Activated B cell treated with CpG ODN at 0.5 μM for 24 hours (primary cell): ENCODE measurements at places on chromosomes 3 and 15. TPM values are rescaled to one million over a fixed set of nuclear protein-coding genes. Genes with fewer than 3 reads are reported as not detected.

DNA sequence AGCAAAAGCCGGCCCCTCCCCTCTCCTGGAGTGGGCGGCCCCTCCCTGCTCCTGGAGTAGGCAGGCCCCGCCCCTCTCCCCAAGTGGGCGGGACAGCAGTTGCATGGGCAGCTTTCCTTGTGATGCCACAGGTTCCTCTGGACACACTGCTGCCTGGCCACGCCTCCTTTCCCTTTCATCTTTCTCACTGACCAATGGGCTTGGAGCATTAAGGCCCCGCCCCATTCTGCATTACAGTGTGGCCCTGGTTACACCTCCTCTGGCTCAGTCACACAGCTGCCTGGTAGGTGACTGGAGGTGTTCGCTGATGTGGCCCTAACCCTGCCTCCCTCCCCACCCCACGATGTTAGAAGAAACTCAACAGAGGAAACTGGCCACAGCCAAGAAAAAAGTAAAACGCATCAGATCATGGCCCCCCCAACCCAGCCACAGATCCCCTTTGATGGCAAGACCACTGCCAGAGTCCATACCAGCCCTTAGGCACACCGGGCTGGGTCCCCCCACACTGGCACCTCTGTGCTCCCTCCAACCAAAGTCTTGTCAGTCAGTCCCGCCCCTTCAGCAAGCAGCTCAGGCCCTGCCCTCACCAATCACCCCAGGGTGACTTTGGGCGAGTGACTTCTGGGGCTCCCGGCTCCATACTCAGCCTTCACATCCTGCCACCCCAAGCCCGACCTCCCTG, 84.3 kb downstream of the ADAMTS7 start:
- H3K27me3 ChIP-seq = peaks cover 6% of the 10 kb centered on the region
- no peaks in the 10 kb centered on the region for H3K36me3 ChIP-seq
- no peak for DNase-seq
- H3K27ac ChIP-seq = no peak overlapping the region

GRCh38 chr3:99765042-99765942, 52.4 kb upstream of the CMSS1 start:
- H3K27ac ChIP-seq = no peak overlapping the region
- H3K27me3 ChIP-seq = peaks cover 18% of the 10 kb centered on the region
- H3K4me1 ChIP-seq = no peaks in the 10 kb centered on the region
- H3K36me3 ChIP-seq = no peaks in the 10 kb centered on the region
- no peak overlapping the region for H3K4me3 ChIP-seq
- no peak for DNase-seq

SLC22A14 gene
- total RNA-seq = 0.16 TPM in 1 of 2 replicates, not detected in the other

PLA1A gene
- total RNA-seq = 0.56 and 1.1 TPM in 2 replicates

GRCh38 chr3:188574885-188575284, 420.9 kb downstream of the LPP start:
- H3K4me1 ChIP-seq = peaks cover 43% of the 10 kb centered on the region
- H3K4me3 ChIP-seq = no peak overlapping the region
- peak overlapping the region; percentile 61 for H3K27ac ChIP-seq
- peaks cover 25% of the 10 kb centered on the region for H3K36me3 ChIP-seq

C3orf85 gene
- total RNA-seq = not detected in 2 replicates

DNA sequence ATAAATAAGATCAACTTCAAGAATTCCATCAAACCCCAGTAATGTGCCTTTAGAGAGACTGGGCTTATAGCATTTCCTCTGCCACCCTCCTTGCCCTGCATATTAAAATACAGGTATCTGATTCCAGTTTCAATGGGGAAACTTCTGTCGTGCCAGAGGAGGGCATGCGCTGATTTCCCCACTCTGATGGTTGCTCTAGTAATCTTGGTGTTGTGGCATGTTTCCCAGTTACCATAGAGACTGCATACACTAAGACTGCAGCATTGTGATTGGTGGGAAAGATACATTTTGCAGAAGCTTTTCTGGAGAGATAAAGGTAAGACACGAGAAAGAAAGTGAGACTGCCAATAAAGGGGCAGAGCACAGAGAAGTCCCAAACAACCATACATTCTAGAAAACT, 225.6 kb downstream of the TIGIT start:
- DNase-seq = peak; percentile 21
- no peaks in the 10 kb centered on the region for H3K4me1 ChIP-seq
- H3K4me3 ChIP-seq = no peak overlapping the region
- H3K27ac ChIP-seq = no peak overlapping the region
- H3K36me3 ChIP-seq = no peaks in the 10 kb centered on the region
- H3K27me3 ChIP-seq = no peaks in the 10 kb centered on the region

TLR9 gene
- total RNA-seq = 10.4 and 11.4 TPM in 2 replicates

PPP1R14D gene
- 0.31 TPM in 1 of 2 replicates, not detected in the other for total RNA-seq

DNA sequence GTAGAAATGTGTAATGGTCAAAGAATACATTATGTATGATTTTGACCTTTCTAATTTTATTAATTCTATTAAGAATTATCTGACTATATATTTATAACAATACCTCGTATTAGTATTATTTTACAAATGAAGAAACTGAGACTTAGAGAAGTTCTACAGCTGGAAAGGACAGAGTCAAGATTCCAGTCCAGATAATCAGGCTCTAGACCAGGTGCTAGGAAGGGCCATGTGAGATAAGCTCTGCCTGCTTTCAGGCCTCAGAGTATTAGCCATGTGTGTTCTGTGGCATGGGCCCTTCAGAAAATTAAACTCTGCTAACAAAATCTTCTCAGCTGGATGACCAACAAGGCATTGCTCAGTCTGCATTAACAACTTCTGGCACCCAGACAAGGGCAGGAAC, 87.5 kb downstream of the CD200R1L start:
- H3K4me3 ChIP-seq = no peak overlapping the region
- no peaks in the 10 kb centered on the region for H3K36me3 ChIP-seq
- no peaks in the 10 kb centered on the region for H3K27me3 ChIP-seq
- no peak for DNase-seq

GRCh38 chr3:87132801-87133200, 94.3 kb upstream of the CHMP2B start:
- no peak overlapping the region for H3K27ac ChIP-seq
- H3K27me3 ChIP-seq = no peaks in the 10 kb centered on the region
- no peak overlapping the region for H3K4me3 ChIP-seq
- no peaks in the 10 kb centered on the region for H3K4me1 ChIP-seq
